ENCODE measurements at places on chromosomes 1 and 21.

- no peak for DNase-seq
Measured at GRCh38 chr1:11788549-11789053, 17.2 kb downstream of the MTHFR start.

DNA sequence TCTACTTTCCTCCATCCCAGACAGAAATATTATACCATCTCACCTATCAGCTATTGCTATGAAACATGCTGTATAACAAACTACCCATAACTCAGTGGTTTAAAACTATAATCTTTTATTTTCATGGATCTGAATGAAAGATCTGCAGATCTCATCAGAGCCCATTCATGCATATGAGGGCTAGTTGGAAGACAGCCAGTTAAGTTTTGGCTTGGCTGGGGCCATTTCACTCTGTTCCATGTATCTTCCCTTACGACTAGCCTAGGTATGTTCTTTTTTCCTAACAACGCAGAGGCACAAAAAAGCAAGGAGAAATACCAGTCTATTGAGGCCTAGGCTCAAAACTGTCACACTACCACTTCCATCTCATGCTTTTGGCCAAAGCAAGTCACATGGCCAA, 28.1 kb upstream of the RGS1 start:
- no peak for DNase-seq

- no peak for DNase-seq
Measured at GRCh38 chr1:175124861-175125260, 57.2 kb downstream of the TNN start.

DNA sequence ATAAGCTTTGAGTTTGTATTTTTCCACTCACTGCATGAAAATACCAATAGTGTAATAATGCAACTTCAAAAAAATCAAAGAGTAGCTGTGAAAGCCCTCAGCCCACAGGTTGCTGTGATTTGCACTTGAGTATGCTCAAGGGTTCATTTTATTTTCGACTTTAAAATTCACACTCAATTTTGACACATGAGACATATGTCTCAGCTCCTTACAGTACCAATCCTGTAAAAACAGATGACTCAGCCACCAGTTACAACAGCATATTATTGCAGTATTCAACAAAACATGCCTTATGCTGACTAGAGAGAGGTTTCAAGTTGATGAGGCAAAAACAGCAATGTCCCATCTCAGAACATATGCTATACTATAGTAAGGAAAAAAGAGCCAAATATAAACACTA, 66.1 kb downstream of the CYYR1 start:
- no peak for DNase-seq

GRCh38 chr1:181131255-181131941, 42.9 kb downstream of the IER5 start:
- DNase-seq, result no peak

DNA sequence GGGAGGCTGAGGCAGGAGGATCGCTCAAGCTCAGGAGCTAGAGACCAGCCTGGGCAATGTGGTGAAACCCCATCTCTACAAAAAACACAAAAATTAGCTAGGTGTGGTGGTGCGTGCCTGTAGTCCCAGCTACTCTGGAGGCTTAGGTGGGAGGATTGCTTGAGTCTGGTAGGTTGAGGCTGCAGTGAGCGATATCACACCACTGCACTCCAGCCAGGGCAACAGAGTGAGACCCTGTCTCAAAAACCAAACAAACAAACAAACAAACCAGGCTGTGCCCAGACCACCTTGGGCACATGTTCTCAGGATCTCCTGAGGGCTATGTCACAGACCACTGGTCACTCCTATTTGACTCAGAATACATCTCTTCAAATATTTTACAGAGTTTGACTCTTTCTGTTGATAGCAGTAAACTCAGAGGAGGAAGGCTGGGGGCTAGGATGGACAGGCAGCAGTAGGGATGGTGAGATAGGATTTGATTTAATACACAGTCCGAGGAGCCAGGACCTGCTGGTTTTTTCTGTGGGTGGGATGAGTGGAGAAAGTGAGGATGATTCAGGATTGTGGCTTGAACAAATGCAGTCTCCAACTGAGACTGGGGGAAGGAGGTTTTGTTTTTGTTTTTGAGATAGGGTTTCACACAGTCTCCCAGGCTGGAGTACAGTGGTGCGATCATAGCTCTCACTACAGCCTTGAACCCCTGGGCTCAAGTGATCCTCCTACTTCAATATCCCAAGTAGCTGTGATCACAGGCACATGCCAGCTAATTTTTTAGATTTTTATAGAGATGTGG, 46.5 kb downstream of the OLFML3 start:
- DNase-seq, result no peak

GRCh38 chr1:192914696-192915095, 105.9 kb downstream of the RGS2 start:
- DNase-seq, result no peak

- no peak for DNase-seq
Measured at GRCh38 chr1:222167111-222167510, 380.8 kb downstream of the HHIPL2 start.

DNA sequence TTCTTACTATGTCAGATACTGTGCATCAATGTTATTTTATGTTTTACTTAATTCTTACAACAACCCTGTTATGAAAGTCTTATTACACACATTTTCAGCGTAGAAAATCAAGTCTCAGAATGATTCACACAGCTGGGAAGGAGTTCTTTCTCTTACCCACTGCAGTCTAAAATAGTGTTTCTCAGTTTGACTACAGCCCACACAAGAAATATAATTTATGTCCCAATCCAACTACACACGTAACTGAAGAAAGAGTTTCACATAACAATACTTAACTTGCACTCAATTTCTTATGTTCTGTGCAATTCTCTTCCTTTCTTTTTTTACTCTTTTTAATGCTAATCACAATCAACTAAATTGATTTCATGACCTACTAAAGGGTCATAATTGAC, 252.8 kb upstream of the ADGRL2 start:
- no peak for DNase-seq

DNA sequence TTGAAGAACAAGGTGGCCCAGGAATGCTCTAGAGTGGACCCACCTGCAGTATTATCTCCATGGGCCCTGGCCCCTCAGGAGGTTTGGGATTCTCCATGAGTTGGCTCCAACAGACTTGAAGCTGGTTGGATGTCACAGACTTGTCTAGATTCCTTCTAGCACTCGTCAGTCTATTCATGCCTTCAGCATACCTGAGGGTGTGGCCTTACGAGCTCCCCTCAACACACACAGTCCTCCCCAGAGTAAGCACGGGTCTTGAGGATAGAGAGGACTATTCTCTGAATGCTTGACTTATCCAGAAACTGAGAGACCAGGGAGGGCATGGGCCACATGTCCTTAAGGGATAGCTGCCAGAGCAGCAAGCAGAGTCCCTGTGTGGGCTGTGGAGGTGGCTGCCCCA, 45.9 kb upstream of the COL6A1 start:
- DNase-seq, result no peak

DNA sequence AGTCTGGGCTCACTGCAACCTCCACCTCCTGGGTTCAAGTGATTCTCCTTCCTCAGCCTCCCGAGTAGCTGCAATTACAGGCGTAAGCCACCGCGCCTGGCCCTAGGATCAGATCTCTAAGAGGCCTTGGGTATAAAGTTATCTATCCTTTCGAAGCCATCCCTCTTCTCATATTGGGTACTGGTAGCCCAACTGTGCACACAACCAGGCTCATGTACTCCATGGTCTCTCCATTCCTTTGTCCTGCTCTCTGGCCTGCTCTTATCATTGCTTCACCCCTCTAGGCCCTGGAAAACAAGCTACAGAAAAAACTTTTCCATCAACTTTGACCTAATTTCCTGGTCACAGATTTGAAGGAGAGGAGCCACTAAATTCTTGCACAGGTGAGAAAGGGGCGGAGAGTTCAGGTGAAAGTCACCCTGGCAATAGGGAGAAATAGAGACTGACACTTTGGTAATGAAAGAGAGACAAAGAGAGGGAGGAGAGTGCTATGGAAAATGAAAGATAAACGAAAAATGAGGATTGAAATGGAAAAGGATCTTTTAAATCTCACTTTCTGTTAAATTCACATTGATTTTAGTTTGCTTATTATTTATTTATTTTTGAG, 6.0 kb downstream of the TXNIP start:
- DNase-seq, result no peak

- no peak for DNase-seq
Measured at GRCh38 chr1:184237588-184237987, 149.2 kb upstream of the C1orf21 start.

DNA sequence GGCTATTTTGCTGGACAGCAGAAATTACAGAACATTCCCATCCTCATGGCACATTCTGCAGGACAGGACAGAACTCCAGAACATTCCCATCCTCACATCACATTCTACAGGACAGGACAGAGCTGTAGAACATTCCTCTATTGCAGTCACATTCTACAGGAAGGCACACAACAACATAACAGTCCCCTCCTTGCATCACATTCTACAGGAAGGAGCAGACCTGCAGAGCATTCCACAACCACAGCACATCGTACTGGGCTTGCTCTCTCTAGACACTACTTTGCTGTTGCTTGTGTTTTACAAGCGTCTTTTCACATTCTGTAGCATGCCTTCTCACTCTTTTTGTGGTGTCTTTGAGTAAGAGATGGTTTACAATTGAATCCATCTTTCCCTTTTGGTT, 26.8 kb upstream of the ABCB10 start:
- no peak for DNase-seq

DNA sequence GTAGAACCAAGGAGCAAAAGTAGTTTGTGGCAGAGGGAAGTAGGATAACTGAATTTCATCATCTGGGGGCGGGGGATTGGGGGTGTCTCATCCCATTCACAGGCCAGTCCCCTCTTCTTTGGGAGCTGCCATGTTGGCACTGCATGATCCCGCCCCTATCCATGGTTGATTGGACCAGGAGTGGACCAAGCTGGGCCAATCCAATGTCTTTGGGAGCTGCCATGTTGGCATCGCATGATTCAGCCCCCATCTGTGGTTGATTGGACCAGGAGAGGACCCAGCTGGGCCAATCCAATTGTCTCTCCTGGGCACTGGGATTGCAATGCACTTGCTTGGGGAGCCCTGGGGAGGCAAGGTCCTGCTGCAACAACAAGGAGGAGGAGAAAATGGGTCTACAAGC, 12.3 kb upstream of the ALPL start:
- DNase-seq, result no peak

GRCh38 chr1:186009039-186009737, 275.0 kb downstream of the HMCN1 start:
- DNase-seq, result no peak

- no peak for DNase-seq
Measured at GRCh38 chr1:208541225-208541855, 297.2 kb upstream of the PLXNA2 start.

- no peak for DNase-seq
Measured at GRCh38 chr1:192005976-192006375, 152.3 kb upstream of the RGS18 start.

DNA sequence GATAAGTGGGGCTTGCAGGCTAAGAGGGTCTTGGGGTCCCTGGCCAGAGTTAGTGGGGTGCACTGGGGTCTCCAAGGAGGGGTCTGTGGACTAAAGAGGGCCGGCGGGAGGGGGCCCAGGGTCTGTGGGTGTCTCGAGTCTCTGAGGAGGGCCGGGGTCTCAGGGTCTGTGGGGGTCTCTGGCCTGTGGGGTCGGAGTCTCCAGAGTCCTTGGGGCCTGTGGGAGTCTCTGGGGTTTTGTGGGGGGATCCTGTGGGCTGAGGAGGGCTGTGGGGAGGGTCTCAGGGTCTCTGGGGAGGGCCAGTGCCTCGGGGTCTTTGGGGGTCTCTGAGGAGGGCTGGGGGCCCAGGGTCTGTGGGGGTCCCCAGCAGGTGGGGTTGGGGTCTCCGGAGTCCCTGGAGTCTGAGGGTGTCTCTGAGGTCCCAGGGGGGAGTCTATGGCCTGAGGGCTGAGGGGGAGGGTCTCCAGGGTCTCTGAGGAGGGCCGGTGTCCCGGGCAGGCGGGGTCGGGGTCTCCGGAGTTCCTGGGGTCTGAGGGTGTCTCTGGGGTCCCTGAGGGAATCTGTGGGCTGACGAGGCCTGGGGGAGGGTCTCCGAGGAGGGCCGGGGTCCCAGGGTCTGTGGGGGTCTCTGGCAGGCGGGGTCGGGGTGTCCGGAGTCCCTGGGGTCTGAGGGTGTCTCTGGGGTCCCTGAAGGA, 628 bp upstream of the PLEKHM2 start:
- DNase-seq, result no peak

DNA sequence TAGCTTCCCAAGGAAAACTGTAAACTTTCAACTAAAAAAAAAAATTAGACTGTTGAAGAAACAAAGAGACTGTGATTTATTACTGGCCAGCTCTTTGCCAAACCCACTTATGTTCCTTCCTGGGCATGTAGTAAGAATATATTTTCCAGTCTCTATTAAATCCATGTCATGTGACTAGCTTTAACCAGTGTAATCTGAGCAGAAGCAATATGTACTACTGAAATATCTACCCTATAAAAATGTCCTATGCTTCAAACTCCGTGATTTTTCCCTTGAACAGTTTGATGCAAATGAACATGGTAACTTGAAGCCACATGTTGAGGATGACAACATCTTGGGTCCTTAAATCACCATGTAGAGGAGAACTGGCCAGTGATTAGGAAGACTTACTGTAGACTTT, 144.5 kb downstream of the NTMT2 start:
- DNase-seq, result no peak

DNA sequence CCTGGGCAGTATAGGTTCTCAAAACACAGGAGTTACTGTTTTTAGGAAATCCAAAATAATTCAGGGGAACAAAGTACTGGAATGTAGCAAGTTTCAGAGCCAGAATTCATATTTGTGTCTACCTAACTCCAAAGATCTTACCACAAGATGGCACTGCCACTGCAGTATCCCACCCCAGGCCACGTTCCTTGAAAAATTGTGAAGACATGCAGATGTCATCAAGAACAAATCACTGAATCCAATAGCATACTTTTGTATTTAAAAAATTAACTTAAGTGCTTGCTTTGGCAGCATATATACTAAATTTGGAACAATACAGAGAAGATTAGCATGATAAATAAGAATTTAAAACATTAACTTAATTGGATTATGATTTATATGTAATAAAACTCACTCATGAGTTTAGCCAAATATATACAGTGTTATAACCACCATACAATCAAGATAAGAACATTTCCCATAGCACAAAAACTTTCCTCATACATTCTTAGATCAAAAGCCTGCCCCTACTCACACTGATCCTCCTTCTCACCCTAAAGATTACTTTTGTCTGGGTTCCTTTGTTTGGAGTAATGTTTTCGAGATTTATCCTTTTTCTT, 209.9 kb downstream of the FAF1 start:
- no peak for DNase-seq

- no peak for DNase-seq
Measured at GRCh38 chr1:229128066-229128608, 142.8 kb upstream of the RAB4A start.

GRCh38 chr1:213060836-213061235, 9.8 kb downstream of the RPS6KC1 start:
- no peak for DNase-seq

GRCh38 chr1:84721152-84721551, 30.9 kb upstream of the SSX2IP start:
- DNase-seq, result no peak
